ENCODE measurements at places on chromosomes 4 and X. TPM values are rescaled to one million over a fixed set of nuclear protein-coding genes. Genes with fewer than 3 reads are reported as not detected.

The CT45A1 gene
- not detected for total RNA-seq

- no peaks in the 10 kb centered on the region for H3K27me3 ChIP-seq
- no peak for DNase-seq
- no peaks in the 10 kb centered on the region for H3K36me3 ChIP-seq
- H3K4me1 ChIP-seq: no peaks in the 10 kb centered on the region
- H3K4me3 ChIP-seq: no peak overlapping the region
Observed at GRCh38 chrX:129791961-129792570, 12.3 kb downstream of the SASH3 start.

DNA sequence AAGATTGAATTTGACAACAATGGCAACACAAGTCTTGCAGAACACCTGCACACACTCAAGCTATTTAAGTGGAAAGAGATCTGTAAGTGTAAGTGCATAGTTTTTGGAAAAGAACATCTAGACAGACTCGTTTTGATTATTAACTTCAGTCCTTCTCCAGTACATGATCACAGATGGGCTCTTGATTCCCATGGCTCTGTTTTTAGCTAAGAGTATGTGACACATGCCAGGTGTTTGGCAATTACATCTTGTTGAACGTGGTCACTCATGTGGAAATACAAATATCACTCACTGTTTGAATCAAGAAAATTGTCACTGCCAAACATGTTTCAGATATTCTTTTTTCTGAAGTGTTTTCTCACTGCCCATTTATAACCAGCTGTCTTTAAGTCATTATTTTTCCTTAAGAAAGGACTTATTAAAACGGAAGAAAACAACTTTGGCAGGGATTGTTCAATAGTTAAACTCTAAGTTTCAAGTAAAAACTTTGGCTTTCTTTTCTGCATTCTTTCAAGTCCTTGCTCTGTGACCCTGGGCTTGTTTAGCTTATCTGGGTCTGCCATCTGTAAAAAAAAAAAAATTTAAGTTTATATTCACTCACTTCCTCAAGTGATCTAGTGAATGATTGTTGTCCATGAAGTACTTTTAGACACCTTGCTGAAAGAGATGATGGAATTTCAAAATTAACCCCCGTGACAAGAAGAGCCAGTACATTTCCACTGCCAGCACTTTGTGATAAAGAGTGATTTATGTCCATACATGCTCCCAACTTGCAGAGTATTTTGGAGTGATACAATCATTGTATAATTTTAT, 125.4 kb downstream of the ATXN3L start:
- H3K27ac ChIP-seq: no peak overlapping the region
- no peak overlapping the region for H3K4me3 ChIP-seq
- H3K36me3 ChIP-seq: no peaks in the 10 kb centered on the region
- H3K4me1 ChIP-seq: no peaks in the 10 kb centered on the region
- no peaks in the 10 kb centered on the region for H3K27me3 ChIP-seq

GRCh38 chr4:28548594-28548993, 1688.0 kb downstream of the STIM2 start:
- no peaks in the 10 kb centered on the region for H3K36me3 ChIP-seq
- no peak overlapping the region for H3K27ac ChIP-seq
- no peak for DNase-seq
- H3K4me3 ChIP-seq: no peak overlapping the region

DNA sequence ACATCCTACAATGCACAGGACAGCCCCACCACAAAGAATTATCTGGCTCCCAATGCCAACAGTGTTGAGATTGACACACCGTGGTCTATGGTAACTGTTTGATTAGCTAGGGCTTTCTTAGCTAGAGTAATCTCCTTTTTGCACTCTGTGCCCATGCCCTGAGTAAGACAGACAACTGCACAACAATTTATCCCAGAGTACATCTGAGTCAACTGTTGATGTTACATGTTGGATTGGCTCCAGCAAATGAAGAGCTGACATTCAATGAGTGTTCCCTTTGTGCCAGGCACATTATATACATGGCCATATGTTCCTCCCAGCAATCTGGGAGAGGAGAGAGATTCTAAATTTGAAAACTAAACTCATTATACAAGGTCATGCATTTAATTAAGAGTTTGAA, 3.9 kb upstream of the FAM9C start:
- H3K4me3 ChIP-seq: no peak overlapping the region
- peaks cover 4% of the 10 kb centered on the region for H3K4me1 ChIP-seq
- DNase-seq: no peak
- no peaks in the 10 kb centered on the region for H3K27me3 ChIP-seq
- no peaks in the 10 kb centered on the region for H3K36me3 ChIP-seq

DNA sequence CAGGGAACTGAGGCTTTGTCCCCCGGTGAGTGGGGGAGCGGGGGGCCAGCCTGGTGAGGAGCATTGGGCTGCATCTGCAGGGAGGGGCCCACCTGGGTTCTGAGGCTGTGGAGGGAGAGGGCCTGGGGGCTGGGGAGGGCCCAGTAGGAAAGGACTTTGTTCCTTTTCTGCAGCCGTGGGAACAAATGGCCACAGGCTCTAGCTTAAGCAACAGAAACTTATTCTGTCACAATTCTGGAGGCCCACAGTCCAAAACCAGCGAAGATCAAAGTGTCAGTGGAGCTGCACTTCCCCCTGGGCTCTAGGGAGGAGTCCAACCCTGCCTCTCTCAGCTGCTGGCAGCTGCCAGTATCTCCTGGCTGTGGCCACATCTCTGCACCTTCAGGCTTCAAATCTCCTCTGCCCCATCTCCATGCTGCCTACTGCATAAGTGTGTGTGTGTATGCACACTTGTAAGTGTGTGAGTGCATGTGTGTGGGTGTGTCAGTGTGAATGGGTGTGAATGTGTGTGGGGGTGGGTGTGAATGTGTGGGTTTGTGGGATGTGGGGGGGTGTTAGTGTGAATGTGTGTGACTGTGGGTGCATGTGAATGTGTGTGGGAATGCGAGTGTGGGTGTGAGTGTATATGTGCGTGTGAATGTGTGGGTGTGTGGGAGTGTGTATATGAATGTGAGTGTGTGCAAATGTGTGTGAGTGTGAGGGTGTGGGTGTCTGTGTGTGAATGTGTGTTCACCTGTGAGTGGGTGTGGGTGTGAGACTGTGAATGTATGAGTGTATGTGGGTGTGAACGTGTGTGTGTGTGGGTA, 204.5 kb upstream of the PSAPL1 start:
- no peaks in the 10 kb centered on the region for H3K27me3 ChIP-seq
- H3K36me3 ChIP-seq: no peaks in the 10 kb centered on the region
- no peaks in the 10 kb centered on the region for H3K4me1 ChIP-seq
- H3K4me3 ChIP-seq: no peak overlapping the region
- DNase-seq: no peak
